ENCODE measurements at places on chromosomes 16 and 17.

DNA sequence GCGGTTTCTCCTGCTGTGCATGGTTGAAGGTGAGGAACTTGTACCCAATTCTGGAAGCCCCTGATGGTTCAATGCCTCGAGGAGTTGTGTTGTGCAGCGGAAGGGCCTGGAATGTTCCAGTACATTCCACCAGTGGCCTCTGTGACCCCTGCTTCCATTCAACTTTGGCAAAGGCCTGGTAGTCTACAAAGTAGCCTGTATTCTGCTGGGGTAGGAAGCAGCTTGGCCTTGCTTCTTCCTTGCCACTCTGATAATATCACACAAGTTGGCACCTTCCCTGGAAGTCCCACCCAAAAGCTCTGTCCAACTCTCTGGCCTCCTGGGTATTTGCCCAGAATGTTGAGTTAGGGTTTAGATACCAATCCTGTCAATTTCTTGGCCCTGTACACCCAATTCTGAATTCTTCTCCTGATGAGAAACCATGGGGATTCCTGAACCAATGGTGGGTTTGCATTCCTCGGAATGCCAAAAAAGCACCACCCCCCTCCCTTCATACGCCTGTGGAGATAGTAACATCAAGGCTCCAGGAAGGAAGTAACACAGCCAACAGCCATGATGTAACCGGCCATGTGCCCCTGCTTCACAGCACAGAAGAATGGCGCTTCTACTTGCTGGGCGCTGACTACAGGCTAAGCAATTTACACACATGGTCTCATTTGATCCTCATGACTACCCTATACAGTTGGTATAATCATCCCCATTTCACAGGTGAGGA is 11.8 kb upstream of the FAM117A start:
- no peak for DNase-seq

DNA sequence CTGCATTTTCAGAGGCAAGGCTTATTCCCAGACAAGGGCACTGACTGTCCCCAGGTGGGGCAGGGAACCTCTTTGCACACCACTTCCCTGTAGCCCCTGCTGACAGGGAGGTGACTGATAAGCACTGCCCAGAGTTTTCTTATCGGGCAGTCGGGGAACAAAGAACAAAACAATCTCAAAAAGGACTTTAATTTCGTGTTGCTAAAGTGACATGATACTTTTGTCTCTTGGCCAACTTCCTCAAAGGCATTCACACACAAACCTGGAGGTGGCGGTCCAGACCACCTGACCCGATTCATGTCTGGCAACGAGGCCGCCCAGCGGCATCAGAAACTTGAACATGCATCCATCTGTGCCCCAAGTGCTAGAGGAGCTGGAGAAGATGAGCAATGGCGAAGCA is 28.9 kb downstream of the ZDHHC7 start:
- no peak for DNase-seq

- no peak for DNase-seq
Observed at GRCh38 chr16:51236583-51236982, 85.5 kb upstream of the SALL1 start.

GRCh38 chr16:11253995-11254912 is 1.8 kb downstream of the SOCS1 start:
- no peak for DNase-seq

- DNase-seq = peak; percentile 17
Observed at GRCh38 chr17:40219594-40220338, 662 bp downstream of the WIPF2 start.

GRCh38 chr17:53807286-53807685 is 15.4 kb upstream of the KIF2B start:
- DNase-seq = no peak

GRCh38 chr17:35291802-35292201 is 48.9 kb downstream of the SLFN5 start:
- DNase-seq = no peak

Data from effector memory CD8-positive, alpha-beta T cell (primary cell).